ENCODE measurements at places on chromosomes 1 and 21.

DNA sequence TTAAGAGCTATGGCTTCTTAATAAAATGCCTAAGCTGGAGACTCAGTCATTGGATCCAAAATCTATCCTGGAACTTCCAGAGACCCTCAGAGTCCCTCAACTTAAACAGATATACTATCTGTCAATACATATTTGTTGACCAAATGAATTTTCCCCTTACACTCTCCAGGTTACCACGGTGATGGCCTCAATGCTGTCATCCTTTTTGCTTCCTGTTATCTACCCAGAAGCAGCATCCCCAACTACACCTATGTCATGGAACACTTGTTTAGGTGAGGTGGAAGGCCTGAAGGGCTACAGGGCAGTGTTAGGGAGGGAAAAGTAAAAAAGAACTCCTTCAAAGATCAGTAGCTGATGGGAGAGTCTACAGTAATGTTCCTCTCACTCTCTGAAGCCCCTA is 4.4 kb upstream of the C1orf56 start:
- DNase-seq: no peak

- DNase-seq: no peak
These were observed 116.7 kb downstream of the DMRTB1 start for GRCh38 chr1:53575955-53576320.

DNA sequence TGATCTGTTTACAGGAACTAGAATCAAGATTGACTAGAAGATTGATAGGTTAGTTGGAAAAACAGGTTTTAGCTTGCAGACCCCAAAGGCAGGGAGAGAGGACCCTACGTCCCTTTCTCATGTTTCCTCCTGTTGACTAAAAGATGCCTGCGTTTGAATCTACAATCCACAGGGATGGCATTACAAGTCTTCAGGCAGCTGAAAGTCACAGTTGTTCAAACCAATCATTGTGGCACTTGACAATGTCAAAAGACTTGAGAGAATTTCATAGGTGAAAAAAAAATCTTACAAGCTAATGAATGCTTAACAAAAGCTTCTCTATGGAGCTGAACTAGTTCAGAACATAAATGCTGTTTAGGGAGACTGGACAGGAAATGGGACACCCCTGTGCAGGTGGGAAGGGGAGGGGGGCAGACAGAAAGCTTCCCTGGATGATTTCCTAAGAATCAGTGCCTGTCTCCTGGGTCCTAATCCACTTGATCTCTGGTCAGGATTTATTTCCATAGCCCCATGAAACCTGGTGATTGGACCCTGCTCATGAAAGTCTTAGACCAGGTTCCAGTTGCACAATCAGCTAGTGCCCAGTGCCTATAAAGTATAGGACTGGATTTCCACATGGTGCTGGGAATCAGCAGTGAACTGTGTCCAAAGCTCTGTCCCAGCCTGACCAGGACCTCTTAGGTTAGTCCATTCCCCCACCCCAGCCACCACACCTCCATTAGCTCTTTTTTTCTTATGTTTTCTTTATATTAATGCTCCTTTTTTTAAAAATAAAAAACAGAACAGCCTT is 91.6 kb upstream of the BCAR3 start:
- no peak for DNase-seq

DNA sequence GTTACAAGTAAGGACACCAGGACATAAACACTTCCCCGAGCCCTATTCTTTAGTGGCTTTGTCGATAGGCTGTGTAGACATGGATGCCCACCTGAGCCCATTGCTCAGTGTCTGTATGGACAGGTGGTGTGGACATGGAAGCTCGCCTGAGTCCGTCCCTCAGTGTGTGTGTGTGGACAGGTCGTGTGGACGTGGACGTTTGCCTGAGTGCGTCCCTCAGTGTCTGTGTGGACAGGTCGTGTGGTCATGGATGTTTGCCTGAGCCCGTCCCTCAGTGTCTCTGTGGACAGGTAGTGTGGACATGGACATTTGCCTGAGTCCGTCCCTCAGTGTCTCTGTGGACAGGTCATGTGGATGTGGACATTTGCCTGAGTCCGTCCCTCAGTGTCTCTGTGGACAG is 38.7 kb upstream of the COL6A2 start:
- DNase-seq: no peak

GRCh38 chr1:209586221-209586740 is 2.8 kb downstream of the CAMK1G start:
- no peak for DNase-seq

GRCh38 chr1:18884727-18885126 is 17.6 kb downstream of the ALDH4A1 start:
- no peak for DNase-seq

GRCh38 chr1:60071296-60071695 is 2.3 kb downstream of the C1orf87 start:
- no peak for DNase-seq

GRCh38 chr1:64769482-64769881 is 24.6 kb downstream of the RAVER2 start:
- no peak for DNase-seq

- no peak for DNase-seq
These were observed 323.5 kb downstream of the DUSP10 start for GRCh38 chr1:221418346-221418745.

- no peak for DNase-seq
These were observed 309.6 kb upstream of the BEND5 start for GRCh38 chr1:49086327-49086726.

- peak; percentile 3 for DNase-seq
These were observed 32.1 kb downstream of the CD244 start for GRCh38 chr1:160830321-160831153.

- peak; percentile 68 for DNase-seq
These were observed 180.0 kb downstream of the ETS2 start for GRCh38 chr21:38985568-38986378.

GRCh38 chr1:86774305-86775295 is 70.2 kb downstream of the SH3GLB1 start:
- peak; percentile 86 for DNase-seq

- DNase-seq: no peak
These were observed 90.8 kb downstream of the PLXNA2 start for GRCh38 chr1:208153386-208153785.

- no peak for DNase-seq
These were observed 143.3 kb downstream of the CTH start for GRCh38 chr1:70554341-70554740.

DNA sequence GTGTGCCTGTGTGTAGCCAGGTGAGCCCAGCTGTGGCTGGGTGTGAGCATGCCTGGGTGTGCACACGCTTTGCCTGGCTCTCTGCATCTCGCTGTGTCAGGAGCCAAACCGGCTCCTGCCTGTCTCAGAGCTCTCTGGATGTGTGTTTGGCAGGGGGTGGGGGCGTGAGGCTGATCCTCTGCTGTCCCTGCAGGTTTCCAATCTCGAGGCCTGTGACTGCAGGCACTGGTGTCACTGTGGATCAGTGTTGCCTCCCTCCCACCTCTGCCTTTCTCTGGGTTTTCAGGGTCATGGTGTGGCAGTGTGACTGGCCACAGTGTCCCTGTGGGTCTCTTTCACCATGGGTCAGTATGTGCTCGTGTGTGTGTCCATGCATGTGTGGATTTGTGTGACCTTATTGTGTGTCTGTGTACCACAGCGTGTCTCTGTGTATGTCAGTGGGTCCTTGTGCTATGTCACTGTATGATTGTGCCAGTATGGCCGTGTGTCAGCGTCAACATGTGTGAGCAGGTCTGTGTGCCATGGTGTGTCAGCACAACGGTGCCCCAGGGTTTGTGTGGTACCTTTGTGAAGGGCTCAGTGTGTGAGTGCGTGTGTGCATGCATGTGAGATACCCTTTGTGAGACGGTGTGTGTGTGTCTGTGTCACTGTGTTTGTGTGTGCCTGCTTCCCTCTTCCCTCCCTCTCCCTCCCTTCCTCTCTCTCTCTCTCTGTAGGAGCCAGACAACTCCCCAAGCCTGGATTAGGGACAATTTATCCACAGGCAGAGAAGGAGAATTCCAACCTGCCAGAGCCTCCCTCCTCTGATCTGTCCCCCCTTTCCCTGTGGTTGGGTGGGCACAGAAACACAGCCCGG is 43.4 kb downstream of the AHDC1 start:
- DNase-seq: no peak

- no peak for DNase-seq
These were observed 415.0 kb downstream of the HLX start for GRCh38 chr1:221294242-221294641.

- DNase-seq: no peak
These were observed 367.3 kb downstream of the SMYD3 start for GRCh38 chr1:246139745-246140182.

GRCh38 chr1:183246436-183246835 is 60.4 kb downstream of the LAMC2 start:
- no peak for DNase-seq

DNA sequence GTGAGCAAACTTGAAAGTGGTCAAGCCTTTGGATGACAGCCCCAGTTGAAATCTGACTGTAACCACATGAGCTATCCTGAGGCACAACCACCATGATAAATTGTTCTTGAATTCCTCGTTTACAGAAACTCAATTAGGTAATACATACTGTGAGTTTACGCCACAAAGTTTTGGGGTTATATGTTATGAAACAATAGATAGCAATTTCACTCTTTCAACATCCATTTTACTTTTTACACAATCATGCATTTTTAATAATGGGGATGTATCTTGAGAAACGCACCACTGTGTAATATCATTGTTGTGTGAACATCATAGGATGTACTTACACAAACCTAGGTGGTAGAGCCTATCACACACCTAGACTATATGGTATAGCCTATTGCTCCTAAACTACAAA is 35.4 kb downstream of the OR2C3 start:
- DNase-seq: no peak

DNA sequence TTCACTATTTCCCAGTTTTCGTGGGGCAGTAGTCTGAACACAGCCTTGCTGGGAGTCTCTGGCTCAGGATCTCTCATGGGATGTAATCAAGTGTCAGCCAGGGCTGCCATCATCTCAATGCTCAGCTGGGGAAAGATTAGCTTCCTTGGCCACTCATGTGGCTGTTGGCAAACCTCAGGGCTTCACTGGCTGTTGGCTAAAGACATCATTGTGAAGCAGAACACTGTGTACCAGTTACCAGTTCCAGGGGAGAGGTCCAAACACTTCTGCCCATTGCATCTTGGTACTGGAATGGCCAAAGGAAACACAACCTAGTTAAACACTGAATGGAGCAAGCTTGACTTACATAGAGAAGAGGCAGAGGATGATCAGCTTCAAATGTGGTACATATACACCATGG is 33.7 kb downstream of the AADACL4 start:
- DNase-seq: no peak

DNA sequence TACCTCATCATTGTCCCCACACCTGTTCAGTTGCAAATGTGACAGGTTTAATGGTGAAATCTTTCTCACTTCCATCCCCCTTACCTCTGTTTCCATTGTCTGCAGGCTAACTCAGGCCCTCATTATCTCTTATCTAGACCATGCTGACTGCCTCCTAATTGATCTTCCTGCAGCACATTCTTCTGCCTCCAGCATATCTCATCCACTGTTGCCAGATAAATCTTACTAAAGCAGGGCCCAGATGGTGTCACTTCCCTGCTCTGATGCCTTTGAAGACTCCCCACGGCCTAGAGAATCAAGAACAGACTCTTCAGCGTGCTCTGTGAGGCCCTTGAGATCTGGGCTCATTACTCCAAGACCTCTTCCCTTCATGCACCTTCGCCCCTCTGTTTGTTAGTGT is 230.1 kb downstream of the DUSP10 start:
- DNase-seq: peak; percentile 38

DNA sequence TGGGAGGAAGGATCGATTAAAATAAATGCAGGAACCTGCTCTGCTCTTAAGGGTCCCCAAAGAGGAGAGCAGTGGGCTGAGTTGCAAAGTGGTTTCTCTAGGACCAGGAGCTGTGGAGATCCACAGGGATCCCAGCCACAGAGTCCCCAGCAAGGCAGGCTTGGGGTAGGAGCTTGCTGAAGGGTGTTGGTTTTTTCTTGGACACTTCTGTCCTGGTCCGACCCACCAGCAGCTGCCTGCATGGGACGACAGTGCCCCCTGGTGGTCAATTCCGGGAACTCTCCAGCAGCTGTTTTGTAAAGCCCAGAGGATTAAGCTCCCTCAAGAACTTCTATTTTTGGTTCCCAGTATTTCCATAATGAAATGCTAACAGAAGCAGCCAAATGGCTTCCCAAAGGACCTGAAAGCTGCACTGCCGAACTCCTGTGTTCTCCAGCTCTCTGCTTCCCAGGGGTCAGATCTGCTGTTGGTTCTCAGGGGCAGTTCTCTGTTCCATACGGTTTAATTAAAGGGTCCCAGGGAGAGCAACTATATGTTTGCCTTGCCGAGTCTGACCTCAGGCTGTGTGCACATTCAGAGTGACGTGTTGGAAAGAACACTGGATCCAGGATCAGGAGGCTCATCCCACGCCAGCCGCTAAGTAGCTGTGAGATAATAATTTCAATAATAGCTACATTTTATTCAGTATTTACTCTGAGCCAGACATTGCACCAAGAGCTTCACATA is 23.2 kb downstream of the NENF start:
- peak; percentile 70 for DNase-seq

DNA sequence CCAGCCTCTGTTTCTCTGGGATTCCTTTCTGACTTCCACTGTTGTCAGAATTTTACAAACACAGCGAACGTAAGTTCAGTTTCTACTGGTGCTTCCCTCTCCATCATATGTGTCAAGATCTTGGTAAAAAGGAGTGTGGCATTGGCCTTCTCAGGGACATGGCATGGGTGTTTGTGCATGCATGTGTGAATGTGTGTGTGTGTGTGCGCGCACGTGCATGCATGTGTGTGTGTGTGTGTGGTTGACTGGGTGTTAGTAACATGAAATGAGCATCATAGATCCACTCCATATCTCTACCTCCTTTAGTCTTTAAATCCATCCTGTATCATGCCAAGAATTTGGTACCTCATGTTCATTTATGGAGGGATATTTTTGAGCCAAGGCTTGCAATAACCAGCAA is 411.3 kb downstream of the NPHP4 start:
- DNase-seq: no peak

- no peak for DNase-seq
These were observed 33.0 kb upstream of the S100A7 start for GRCh38 chr1:153493343-153493960.

DNA sequence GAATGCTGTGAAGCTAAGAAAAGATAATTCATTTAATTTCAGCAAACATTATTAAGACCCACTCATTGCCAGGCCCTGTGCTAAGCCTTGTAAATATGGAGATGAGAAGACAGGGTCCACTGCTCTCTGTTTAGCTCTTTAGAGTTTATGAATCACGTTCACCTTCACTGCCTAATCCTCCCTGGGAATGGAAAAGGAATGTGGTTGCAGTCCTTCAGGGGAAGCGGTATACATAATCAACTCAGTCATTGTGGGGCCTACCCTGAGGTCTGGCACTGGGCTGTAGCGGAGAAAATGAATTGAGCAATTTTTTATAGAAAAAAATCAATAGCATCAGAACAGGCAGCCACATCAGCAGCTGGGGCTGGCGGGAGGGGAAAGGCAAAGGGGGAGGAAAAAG is 412.1 kb upstream of the NFIA start:
- DNase-seq: peak; percentile 9

DNA sequence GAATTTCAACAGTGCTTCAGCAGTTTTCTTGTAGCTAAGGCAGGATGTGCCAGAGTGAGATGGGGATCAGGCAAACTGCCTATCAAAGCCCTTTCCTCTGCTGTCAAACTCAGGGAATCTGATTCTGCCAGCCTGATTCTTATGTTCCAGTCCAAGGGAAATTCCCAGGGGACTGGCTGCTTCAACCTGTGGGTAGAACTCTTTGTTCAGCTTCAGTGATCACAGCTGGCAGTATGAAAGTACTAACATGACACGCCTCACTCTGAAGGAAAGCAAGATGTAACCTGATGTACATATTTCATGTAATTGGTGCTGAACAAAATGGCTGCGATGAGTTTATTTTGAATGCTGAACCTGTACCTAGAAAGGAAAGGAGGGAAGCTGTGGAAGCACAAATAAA is 40.1 kb upstream of the SLC5A9 start:
- no peak for DNase-seq

GRCh38 chr1:5725855-5726585 is 266.2 kb downstream of the NPHP4 start:
- no peak for DNase-seq
